ENCODE measurements at places on chromosomes 4 and X.

DNA sequence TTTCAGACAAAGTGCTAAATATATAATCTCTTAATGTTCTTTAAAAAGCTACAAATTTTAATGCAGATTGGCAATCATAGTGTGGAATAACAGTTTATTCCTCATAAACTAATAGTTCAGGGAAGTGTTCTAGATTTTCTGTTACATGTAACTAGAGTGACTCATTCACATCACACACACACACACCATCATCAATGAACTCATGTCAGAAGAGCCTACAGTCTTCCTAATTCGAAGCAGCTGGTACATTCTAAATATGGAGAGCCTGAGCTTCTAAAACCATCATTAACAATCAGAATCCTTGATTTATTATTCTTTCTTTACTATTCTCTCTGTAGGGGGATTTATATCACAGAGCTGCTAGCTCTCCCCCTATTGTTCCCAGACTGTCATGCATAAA lies 49.6 kb downstream of the DKK2 start:
- DNase-seq: no peak

- no peak for DNase-seq
Measured at GRCh38 chrX:39462835-39463234, 634.9 kb downstream of the BCOR start.

GRCh38 chr4:109588176-109588575 lies 28.1 kb downstream of the MCUB start:
- no peak for DNase-seq

GRCh38 chr4:8383016-8383415 lies 57.5 kb downstream of the ACOX3 start:
- DNase-seq: no peak

- no peak for DNase-seq
Measured at GRCh38 chr4:185997296-185997695, 71.7 kb upstream of the TLR3 start.

DNA sequence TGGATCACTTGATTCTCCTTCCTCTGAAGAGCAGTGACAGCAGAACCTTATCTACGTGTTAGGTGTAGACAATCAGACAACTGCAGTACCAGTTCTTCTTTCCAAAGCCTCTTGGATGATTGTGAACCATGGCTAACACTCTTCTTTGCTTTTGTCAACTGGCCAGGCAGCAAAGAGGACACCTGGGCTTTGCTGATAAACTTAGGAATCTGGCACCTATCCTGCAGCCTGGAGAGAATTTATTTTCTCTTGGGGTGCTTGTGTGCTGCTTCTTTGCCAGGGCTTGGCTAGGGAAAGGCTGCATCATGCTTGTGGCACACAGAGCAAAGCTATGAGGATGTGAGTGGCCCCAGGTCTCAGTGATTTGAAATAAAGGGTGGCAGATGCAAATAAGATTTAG lies 77.4 kb downstream of the ANAPC4 start:
- DNase-seq: no peak

- no peak for DNase-seq
Measured at GRCh38 chr4:53991821-53992220, 72.6 kb downstream of the CHIC2 start.

DNA sequence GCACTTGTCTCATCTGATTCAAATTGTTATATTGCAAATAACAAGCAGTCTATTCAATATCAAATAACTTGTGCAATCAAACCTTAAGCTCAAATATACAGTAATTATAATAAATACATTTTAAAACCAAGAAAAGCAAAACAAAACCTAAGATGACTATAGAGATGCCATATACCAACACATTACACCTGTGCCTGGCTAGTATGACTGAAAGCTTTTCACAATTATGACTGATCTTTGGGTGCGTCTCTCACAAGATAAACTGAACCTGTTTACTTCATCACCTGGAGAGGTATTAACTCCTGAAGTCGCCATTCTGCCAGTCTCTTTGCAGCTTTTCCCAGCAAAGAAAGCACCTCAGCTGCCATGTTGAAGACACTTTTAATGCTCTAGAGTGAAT lies 41.3 kb downstream of the ACSL4 start:
- no peak for DNase-seq

- no peak for DNase-seq
Measured at GRCh38 chr4:94408549-94409374, 43.0 kb upstream of the PDLIM5 start.

DNA sequence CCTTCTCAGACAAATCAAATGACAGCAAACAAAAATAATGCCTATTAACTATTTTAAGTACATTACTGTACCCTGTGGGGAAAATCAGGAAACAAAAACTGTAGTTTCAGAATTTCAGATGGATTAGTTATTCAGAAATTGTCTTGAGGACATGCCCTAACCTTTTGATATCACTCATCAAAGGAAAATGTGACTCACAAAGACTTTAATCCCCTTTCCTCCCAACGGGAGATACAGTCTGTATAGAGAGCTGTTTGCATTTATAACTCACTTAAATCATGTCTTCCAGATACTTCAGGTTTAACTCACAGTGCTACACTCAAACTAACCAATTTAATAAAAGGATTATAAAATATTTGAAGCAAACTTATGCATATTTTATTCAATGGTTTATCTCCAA lies 304.0 kb downstream of the MAPK10 start:
- no peak for DNase-seq

GRCh38 chrX:153635788-153636668 lies 11.0 kb upstream of the DUSP9 start:
- no peak for DNase-seq

DNA sequence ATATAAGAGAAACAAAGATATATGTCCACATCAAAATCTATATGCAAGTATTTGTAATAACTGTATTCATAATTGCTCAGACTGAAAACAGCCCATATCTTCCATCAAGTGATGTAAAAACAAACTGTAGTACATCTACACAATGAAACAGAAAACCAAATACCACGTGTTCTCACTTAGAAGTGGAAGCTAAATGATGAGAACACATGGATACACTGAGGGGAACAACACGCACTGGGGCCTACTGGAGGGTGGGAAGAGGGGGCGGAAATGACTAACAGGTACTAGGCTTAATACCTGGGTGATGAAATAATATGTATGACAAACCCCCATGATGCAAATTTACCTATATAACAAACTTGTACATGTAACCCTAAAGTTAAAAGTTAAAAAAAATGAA lies 42.7 kb downstream of the UBA6 start:
- no peak for DNase-seq

DNA sequence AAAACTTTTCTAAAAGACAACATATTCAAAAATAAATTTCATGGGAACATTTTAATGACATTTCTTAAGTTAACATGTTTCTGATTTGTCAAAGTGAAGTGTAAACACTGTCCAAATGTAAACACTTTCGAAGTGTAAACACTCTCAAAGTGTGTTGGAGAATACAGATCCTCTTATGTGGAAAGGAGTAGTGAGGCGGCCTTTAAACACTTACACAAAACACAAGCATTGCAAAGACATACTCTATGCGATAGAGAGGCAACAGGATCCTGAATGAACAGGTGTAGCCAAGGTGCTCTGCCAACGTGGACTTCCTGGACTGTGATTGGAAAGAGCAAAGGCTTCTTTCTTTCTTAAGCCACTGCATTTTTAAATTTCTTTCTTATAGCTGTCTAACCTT lies 62.7 kb upstream of the PGM2 start:
- DNase-seq: no peak

GRCh38 chr4:165464376-165464775 lies 85.6 kb downstream of the CPE start:
- no peak for DNase-seq

All from stimulated activated CD8-positive, alpha-beta memory T cell treated with anti-CD3 and anti-CD28 coated beads, Interleukin-7, amount 100 ng/mL, for 1 hour (primary cell).